Effector memory CD4-positive, alpha-beta T cell (primary cell): ENCODE measurements at places on chromosomes 2 and 18.

- no peak for DNase-seq
These were observed 40.4 kb downstream of the SH2D6 start for GRCh38 chr2:85458601-85459563.

- no peak for DNase-seq
These were observed 383.0 kb downstream of the TMEM182 start for GRCh38 chr2:103144837-103145236.

DNA sequence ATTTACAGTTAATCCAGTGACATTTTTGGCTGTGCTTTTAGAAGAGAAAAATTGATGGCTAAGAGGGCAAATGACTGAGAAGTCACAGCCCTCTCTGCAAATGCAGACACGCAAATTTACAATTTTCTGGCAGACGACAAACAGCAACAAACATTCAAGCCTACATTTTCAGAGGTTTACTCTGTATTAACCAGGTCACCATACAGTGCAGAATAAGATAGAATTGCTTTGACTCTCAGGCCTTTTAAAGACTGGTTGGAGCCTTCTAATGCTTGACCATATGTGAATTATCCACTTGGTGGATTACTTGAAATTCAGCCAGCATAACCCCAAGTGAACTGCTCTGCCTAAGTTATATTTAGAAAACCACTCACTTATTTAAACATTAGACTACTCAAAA lies 280.9 kb upstream of the STON1 start:
- DNase-seq = no peak

- DNase-seq = no peak
These were observed 665.3 kb downstream of the STK39 start for GRCh38 chr2:167581961-167582574.

GRCh38 chr18:35715139-35715538 lies 133.6 kb downstream of the GALNT1 start:
- DNase-seq = no peak

GRCh38 chr18:62771494-62772270 lies 56.3 kb downstream of the PHLPP1 start:
- no peak for DNase-seq

DNA sequence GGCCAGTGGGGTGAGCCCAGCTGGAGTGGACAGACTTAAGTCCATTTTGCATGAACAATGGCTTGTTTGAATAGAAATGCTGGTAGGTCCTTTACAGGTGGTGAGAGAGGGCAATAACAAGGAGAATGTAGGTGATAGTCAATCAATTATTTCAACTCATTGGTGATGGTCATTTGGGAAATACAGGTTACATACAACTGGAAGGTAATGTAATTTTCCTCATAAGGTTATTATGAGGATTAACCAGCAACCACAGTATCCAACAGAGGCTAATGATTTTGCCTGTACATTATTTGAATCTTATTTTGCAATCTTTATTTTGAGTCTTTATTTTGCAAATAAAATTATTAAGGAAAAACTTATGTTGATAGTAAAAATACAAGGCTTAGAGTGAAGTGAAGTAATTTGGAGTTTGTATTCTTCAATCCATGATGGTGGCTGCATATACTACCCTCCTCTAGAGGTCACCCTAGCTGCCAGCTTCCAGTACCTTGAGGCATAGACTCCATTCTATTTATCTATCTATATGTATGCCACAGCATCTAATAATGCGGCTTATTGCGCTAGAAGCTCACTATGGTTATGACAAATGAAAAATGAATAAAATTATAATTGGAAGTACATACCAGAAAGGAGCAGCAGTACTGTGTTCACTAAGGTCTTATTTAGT lies 20.5 kb upstream of the HNMT start:
- DNase-seq = no peak

GRCh38 chr18:58067601-58068000 lies 23.6 kb downstream of the NEDD4L start:
- no peak for DNase-seq

GRCh38 chr18:60411715-60412114 lies 39.1 kb upstream of the MC4R start:
- DNase-seq = no peak

- DNase-seq = no peak
These were observed 71.4 kb upstream of the TMEM87B start for GRCh38 chr2:111983478-111984212.

DNA sequence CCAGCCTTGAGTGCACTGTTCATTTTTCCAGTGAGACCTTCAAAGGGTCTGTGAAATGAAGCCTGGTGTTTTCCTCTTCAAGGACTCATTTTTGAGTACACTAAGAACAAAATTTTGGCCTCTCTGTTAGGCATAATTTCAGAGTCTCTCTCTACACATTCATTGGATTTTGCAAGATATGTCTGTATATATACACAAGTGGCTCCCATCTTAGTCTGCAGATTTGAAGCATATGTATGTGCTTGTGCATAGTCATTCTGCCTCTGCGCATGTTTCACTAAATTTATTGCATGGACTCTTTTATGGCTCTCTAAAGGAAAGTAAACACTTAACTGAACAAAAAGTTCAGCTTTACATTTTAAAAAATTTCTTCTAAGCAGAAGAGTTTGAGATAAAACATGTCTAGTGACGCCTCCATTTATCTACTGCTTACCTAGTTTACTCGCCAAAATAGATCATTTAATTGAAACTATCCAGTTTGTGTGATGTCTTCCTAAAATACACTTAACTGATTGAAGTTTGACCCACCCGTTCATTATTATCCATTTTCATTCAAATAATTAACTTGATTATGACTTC lies 145.9 kb downstream of the FMNL2 start:
- no peak for DNase-seq

DNA sequence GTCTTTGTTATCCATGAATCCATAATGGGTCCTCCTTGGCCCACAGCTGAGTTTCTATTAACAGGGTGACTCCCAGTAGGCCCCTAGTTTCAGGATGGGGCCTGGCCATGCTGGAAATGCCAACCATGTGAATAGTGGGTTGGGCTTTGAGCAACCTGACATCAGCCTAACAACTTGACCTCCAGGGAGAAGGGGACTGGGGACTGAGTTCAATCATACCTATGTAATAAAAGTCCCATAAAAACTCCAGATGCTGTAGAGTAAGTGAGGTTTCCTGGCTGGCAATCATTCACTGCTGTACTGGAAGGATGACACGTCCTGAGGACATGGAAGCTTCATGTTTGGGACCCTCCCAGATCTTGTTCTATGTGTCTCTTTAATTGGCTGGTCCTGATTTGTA lies 7.9 kb downstream of the REV1 start:
- DNase-seq = no peak

- no peak for DNase-seq
These were observed 92.3 kb upstream of the TANK start for GRCh38 chr2:161067846-161068350.

GRCh38 chr18:59419386-59419785 lies 60.3 kb upstream of the LMAN1 start:
- no peak for DNase-seq

GRCh38 chr2:71879509-71880184 lies 268.0 kb downstream of the CYP26B1 start:
- no peak for DNase-seq

- no peak for DNase-seq
These were observed 133.6 kb upstream of the CAPN13 start for GRCh38 chr2:30940839-30941238.

DNA sequence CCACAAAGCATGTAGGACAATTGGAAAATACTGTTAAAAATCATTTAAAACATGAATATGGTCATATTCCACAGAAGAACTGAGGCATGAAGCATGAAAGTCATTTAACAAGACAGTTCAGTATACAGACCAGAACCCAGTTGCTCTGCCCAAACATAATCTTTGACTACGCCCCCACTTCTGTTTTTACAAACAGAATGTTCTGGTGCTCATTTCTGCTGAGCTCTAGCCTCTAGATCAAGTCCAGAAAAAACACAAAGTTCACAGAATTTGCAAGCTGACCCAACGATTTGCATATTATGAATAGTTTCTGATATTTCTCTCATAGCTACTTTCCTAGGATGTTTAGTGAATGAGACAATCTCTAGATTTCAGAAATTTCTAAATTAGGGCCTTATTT lies 424.9 kb downstream of the PID1 start:
- DNase-seq = no peak
